CD4-positive, alpha-beta T cell treated with Interleukin-4 for 1 hour (primary cell): ENCODE measurements at places on chromosomes 16 and 17.

- no peak for DNase-seq
These were observed 7.3 kb downstream of the MTMR4 start for GRCh38 chr17:58507123-58507634.

DNA sequence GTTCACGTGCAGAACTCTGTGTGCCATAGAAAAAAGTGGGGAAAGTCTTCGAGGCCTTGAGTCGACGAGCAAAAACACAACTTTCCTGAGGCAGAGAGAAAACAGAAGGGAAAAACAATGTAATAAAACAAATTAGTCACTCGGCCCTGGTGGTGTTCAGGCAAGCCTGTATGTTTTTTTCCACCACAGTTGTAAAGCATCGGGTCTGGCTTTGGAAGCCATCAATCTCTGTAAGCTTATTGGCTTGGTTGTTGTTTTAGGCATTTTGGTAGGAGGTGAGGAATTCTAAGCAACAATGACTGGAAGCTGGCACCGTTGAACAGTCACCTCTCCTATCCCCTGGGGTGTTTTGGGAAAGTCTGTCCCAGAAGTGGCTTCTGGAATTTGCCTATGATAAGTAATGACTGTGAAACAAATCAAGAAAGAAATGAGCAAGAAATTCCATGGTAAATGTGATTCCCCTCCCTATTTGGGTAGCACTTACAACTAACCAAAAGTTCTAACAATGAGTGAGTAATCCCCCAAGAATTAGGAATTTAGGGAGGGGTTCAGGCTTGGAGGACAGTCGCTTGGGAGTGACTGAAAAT lies 2.8 kb downstream of the CDH13 start:
- no peak for DNase-seq

DNA sequence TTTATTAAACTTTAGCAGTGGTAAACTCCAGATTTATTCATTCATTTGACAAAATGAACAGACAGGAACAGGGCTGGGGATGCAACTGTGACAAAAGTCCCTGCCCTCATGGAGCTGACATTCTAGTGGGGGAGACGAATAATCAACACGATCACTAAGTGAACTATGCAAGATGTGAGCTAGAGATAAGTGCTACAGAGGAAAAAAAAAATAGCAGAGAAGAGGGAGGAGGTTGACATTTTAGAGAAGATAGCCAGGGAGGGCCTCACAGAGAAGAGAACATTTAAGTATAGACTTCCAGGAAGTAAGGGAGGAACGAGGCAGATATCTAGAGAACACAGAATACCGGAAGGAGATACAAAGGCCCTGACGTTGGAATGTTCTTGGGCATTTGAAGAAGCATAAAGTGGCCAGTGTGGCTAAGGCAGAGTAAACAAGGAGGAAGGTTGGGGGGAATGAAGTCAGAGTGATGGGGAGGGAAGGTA lies 17.9 kb upstream of the AP1G1 start:
- DNase-seq, result no peak

GRCh38 chr16:31216422-31217135 lies at the start of gene PYDC1:
Gene PYDC1, minus strand, starts transcription at chr16:31217135. Its CDS starts 107 bp downstream, at chr16:31217028.
- DNase-seq, result peak; percentile 17

DNA sequence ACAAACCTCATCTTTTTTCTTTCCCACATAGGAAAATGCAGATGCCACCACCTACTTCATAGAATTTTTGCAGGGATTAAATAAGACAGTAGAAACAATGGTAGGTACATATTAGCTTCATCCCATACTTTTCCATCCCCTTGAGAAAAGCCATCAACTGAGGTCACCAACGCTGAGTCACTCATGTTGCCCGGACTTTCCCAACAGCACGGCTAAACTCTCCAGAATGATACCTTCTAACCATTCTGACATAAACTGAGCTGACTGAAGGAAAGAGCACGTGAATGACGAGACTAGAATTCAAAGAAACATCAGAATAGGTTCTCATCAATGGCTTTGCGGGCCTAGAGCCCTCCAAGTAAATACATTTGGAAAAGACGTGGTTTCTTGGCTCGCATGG lies 146.0 kb upstream of the RCVRN start:
- DNase-seq, result peak; percentile 20

DNA sequence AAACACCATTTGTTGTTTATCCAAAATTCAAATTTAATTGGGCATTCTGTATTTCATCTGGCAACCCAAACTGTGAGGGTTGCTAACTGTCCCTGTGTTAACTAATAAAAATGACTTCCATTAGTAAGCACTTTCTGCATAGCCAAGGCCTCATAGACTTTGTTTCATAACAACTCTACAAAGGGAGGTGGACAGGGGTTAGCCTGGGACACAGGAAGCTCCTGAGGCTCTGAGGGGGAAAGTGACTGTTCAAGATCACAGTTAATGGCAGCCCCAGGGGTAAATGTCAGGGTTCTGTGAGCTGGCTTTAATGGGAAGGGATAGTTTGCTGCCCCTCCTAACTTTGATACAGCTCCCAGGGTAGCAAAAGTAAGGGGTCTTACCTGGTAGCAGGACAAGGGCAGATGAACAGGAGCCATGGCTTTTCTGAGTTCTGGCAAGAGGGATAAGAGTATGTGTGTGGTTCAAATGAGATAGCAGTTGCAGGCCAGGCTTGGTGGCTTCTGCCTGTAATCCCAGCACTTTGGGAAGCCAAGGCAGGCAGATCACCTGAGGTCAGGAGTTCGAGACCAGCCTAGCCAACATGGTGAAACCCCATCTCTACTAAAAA lies 2.2 kb downstream of the HEATR9 start:
- DNase-seq, result no peak

- no peak for DNase-seq
These were observed 404.9 kb upstream of the CDH5 start for GRCh38 chr16:65961476-65962143.

- no peak for DNase-seq
These were observed 578.2 kb downstream of the TOX3 start for GRCh38 chr16:51968749-51969148.

DNA sequence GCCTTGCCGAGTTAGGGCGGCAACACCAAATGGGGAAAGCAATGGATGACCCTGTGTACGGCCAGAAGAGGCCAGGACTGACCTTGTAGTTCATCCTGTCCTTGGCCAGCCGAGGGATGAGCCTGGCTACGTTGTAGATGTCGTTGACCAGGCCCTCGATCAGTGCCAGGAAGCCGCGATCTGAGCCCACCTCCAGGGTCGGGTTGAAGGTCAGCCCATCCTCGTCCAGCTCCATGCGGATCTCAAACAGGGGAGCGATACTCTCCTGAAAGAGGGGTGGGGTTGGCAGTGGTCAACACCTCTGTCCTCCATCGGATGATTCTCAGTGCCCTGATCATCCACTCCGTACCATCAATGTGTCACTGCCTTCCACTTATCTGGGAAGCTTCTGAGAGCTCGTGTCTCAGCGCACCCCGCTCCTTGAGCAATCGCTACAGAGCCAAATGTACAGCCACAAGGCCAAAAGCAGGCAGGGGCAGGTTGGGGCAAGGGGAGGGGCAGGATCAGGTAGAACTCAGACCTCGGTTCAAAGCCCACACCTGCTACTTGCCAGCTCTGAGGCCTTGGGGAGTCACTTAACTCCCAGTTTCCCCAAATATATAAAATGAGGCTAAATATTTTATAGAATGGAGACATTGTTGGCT lies 39.9 kb downstream of the DNAH17 start:
- DNase-seq, result no peak

DNA sequence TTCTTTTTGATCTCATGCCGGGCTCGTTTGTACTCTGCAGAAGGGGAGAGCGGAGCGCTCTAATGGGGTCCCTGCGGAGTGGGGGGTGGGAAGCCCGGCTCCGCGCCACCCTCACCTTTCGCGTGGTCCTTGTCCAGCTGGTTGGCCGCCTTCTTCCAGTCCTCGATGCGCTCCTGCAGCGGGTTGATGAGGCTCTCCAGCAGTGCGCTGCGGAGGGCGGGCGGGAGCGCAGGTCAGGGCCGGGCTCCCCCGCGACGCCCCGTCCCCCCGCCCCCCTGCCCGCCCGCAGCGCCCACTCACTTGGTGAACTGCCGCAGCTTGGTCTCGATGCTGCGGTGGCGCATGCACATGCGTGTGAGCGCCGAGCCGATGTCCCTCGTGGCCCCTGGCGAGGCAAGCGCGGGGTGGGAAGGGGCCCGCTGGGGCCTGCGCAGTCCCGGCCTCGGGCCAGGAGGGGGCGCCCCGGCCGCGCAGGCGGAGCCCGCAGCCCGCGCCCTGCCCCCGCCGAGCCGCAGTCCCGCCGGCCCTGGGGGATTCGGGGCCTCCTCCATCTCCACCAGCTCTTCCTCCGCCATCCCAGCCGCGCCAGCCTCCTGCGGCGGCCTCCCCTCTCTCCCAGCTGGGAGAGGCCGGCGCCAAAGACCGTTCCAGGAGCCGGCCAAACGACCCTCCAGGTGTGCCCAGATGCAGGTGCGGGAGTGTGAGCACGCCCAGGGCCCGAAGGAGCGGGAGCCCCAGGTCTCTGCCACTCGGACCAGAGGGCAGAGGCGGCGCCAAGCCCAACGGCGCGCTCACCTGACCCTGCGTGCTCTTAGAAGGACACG lies 6.0 kb downstream of the MTSS2 start:
- no peak for DNase-seq

- DNase-seq, result no peak
These were observed 1.0 kb upstream of the RAB26 start for GRCh38 chr16:2147378-2147777.

- DNase-seq, result no peak
These were observed 7.4 kb upstream of the EFCAB13 start for GRCh38 chr17:47316311-47316710.

- DNase-seq, result no peak
These were observed 30.4 kb upstream of the CCL1 start for GRCh38 chr17:34393401-34393800.

DNA sequence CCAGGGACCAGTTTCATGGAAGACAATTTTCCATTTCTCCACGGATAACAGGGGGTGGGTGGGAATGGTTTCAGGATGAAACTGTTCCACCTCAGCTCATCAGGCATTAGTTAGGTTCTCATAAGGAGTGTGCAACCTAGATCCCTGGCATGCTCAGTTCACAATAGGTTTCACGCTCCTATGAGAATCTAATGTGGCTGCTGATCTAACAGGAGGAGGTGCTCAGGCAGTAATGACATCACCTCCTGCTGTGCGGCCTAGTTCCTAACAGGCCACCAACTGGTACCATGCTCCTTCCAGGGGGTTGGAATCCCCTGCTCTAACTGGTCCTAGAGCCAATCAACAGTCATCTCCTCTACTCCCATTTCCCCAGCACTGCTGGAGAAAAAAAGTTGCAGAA lies 19.9 kb downstream of the TEX14 start:
- no peak for DNase-seq

- DNase-seq, result no peak
These were observed 36.2 kb downstream of the ABR start for GRCh38 chr17:1143573-1143972.

DNA sequence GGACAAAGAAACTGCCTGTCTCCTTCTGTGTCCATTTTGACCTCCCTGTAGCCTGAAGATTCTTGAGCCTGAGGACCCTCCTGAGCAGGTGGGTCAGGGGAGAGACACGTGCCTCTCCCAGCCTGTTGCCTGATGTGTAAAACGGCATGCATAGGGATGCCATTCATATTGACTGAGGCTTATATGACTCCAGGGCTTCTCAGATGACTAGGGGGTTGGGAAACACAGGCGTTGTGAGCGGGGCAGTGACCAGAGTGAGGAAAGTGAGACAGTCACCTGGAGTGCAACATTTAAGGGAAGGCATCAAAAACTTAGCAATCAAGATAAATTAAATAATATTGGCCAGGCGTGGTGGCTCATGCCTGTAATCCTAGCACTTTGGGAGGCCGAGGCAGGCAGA lies 5.1 kb upstream of the SLC16A5 start:
- no peak for DNase-seq

DNA sequence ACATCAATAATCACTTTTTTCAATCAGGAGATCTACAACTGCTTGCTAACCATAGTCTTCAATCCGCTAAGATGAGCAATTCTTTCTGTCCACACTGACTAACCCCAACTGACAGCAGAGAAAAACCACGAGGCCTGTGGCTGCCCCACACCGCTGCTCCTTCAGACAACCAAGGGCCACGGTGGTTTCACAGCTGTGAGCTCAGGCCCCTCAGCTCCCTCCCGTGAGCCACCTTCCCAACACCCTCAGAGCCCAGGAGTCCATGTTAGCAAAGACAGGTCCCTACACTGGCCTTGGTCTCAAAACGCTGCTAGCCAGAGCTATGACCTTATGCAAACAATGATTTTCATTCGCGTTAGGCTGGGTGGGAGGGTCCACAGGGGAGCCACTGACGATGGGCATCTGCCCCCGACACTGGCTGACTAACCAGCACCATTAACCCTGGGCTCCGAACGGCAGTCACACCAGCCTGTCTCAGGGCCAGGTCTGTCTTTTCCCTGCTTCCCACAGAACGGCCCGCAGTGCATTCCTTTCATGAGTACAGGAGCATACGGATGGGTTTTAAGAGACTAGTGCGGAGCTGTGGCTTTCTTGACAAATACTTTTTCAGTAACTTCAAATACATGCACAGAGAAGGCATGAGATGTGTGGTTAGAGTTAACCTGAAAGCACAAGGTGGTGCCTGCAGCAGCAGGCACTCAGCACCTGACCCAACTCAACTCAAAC lies 67.3 kb downstream of the ANKRD11 start:
- DNase-seq, result peak; percentile 46

DNA sequence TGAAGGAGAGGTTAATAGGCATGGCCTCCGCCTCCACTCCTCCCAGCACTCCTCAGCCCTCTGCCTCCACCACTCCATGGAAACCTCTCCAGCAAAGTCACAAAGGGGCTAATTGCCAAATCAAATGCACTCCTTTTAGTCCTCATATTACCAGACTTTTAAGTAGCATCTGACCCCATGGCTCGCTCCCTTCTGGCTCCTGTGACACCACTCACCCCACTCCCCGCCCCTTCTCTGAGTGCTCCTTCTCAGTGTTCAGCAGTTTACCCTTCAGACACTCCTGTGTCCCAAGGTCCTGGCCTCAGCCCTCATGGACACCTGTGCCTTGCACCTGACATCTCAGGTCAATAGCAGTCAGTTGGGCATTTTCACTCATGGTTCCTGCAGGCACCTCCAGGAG lies 243.5 kb upstream of the CCL2 start:
- no peak for DNase-seq

GRCh38 chr17:43526886-43527648 lies 19.1 kb downstream of the ETV4 start:
- no peak for DNase-seq

DNA sequence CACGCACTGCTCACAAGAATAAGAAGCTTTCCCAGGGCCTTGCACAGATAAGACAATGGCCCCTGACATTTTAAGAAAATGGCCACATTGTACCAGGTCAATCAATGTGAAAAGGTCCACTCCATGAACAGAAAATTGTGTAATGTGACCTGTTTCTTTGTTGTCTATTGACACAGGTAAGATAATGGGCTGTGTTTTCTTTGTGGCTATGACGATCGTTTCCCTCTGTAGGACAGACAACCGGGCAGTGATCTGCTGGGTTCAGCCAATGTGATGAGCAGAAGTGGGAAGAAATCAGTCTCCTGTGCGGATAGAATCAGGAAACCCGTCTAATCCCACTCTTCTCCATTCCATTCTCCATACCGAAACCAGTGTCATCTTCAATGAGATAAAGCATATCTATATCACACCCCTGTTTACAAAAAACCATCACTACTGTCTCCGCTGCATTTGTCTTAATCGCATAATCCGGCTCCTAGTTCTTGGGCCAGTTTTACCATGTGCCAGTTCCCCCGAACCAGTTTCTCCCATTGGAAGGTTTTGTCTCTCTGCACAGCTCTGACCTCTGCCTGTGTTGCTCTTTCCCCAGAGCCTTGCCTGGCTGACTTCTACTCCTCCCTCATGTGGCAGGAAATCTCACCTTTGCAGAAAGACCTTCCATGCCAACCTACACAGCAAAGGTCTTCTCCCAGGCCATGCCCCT lies 66.9 kb upstream of the ATF7IP2 start:
- no peak for DNase-seq
